ENCODE measurements at places on chromosomes 7 and 10. TPM values are rescaled to one million over a fixed set of nuclear protein-coding genes. Genes with fewer than 3 reads are reported as not detected.
A peak's percentile ranks its signal among the peaks of the same experiment; 100 is the strongest.

- H3K4me1 ChIP-seq, result no peaks in the 10 kb centered on the region
- no peak overlapping the region for H3K4me3 ChIP-seq
- H3K36me3 ChIP-seq, result no peaks in the 10 kb centered on the region
- H3K27ac ChIP-seq, result no peak overlapping the region
Observed at GRCh38 chr7:48380921-48381320, 209.7 kb downstream of the ABCA13 start.

DNA sequence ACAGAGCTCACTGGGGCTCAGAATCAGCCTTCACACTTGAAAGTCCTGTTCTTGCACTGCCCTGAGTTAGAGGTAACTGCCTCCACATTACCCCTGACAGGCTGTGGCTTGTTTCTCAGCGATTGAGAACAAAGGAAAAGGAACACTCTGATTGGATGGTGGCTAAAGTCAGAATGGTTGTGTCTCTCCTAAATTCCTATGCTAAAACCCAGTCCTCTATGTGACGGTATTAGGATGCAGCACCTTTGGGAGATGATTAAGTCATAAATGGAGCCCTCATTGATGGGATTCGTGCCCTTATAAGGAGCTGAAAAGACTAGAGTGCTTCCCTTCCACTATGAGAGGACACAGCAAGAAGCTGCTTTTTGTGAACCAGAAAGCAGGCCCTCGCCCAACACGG, 38.9 kb upstream of the DGKI start:
- no peak overlapping the region for H3K27ac ChIP-seq
- H3K36me3 ChIP-seq, result peaks cover 25% of the 10 kb centered on the region
- peaks cover 20% of the 10 kb centered on the region for H3K4me1 ChIP-seq
- H3K4me3 ChIP-seq, result no peak overlapping the region

- no peak overlapping the region for H3K27ac ChIP-seq
- H3K4me1 ChIP-seq, result peaks cover 8% of the 10 kb centered on the region
- H3K27me3 ChIP-seq, result peaks cover 6% of the 10 kb centered on the region
Observed at GRCh38 chr10:71807557-71808510, 34.5 kb upstream of the VSIR start.

DNA sequence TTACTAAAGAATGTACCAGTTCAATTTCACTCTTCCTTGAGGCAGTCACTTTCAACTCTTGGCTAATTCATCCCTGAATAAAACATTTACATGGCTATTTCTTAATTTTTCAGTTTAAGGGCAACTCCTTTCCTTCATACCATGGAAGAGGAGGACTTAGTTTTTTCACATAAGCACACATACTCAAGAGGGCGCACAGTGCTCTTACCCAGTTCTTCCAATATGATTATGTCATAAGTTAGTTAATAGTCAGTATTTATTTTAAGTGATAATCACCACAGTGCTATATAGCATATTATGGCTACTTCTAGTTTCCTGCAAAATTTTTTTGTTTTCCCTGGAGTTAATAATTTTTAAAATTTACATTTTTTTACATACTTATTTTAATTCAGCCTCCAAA, 58.6 kb downstream of the SND1 start:
- no peaks in the 10 kb centered on the region for H3K27me3 ChIP-seq
- peaks cover 54% of the 10 kb centered on the region for H3K36me3 ChIP-seq
- H3K4me1 ChIP-seq, result peaks cover 2% of the 10 kb centered on the region
- H3K27ac ChIP-seq, result no peak overlapping the region

DNA sequence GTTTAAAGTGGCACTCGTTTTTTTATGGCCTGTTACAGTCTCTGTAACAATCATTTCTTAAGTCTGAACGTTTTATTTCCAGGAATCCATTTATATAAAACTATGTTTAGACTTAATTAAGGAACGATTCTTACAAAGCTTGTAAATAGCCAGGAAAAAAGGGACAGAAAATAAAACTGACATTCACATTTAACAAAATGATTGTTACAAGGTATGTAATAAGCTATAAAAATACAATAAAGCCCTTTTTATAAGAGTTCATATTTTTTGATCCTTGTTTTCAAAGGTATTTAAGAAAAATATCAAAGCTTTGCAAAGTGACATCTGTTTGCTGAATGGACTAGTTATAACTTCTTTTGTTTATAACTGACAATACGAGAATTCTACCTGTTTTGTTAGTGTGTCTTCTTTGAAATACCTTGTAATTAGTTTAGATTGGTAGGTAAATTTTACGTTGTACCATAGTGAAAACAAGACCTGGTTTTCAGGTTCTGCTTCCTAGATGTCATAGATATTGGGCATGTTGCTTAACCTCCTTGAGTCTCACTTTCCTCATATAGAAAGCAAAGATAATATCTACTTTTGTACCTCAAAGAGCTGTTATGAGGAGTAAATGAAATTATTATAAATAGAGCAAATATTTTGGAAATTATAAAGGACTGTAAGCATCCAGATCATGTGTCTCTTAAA, 25.8 kb downstream of the BTRC start:
- no peak overlapping the region for H3K27ac ChIP-seq
- peaks cover 4% of the 10 kb centered on the region for H3K4me1 ChIP-seq
- no peak overlapping the region for H3K4me3 ChIP-seq
- no peak for DNase-seq
- peaks cover 7% of the 10 kb centered on the region for H3K36me3 ChIP-seq

- no peaks in the 10 kb centered on the region for H3K4me1 ChIP-seq
- H3K27me3 ChIP-seq, result no peaks in the 10 kb centered on the region
- H3K27ac ChIP-seq, result no peak overlapping the region
- no peak overlapping the region for H3K4me3 ChIP-seq
Observed at GRCh38 chr7:102152672-102153598, 133.7 kb upstream of the SH2B2 start.

DNA sequence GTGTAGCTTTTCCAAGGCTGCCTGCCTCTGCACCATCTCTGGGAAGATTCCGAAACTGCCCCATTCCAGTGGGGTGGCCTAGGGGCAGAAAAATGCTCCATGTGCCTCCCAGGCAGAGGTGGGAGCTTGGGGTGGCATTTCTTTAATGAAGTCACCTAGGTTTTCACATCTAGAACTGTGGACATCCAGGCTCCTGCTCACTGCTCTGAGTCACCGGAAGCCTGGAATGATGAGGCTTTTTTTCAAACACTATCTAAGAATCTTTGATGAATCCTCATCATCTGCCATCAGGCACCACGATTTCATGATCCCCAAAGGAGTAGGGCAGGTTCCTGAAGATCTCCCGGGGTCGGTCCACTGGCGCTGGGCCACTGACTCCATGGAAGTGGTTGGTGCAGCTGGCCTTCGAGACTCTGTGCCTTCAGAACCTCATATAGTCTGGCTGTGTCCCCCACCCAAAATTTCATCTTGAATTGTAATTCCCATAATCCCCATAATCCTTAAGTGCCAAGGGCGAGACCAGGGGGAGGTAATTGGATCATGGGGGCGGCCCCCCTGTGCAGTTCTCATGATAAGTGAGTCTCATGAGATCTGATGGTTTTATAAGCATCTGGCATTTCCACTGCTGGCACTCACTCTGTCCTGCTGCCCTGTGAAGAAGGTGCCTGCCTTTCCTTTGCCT, 37.1 kb downstream of the MTURN start:
- H3K27ac ChIP-seq, result no peak overlapping the region
- H3K4me1 ChIP-seq, result no peaks in the 10 kb centered on the region
- DNase-seq, result no peak
- peaks cover 2% of the 10 kb centered on the region for H3K27me3 ChIP-seq
- no peaks in the 10 kb centered on the region for H3K36me3 ChIP-seq
- no peak overlapping the region for H3K4me3 ChIP-seq

DNA sequence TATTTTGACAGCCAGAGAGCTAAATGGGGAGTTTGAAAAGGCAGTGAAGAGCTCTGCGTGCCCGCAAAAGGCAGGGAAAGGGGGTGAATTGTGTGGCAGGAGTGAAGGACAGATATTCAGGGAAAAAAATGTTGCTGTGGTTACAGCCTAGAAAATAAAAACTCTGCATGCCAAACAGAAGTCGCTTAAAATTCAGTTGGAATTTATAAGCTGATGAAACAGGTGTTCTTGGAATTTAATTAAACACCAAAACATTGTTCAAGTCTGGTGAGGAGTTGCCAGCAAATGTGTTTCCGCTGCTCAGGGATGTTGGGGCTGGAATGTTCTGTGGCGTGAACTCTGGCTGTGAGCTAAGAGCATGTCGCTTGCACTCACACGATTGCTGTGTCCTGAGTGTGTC, 169.3 kb downstream of the ADRA2A start:
- no peaks in the 10 kb centered on the region for H3K36me3 ChIP-seq
- H3K4me3 ChIP-seq, result no peak overlapping the region
- H3K4me1 ChIP-seq, result no peaks in the 10 kb centered on the region
- peaks cover 2% of the 10 kb centered on the region for H3K27me3 ChIP-seq
- DNase-seq, result no peak

GRCh38 chr7:98137826-98138151, 31.1 kb downstream of the LMTK2 start:
- no peak overlapping the region for H3K4me3 ChIP-seq
- no peak overlapping the region for H3K27ac ChIP-seq
- peaks cover 15% of the 10 kb centered on the region for H3K4me1 ChIP-seq
- H3K36me3 ChIP-seq, result peaks cover 20% of the 10 kb centered on the region

DNA sequence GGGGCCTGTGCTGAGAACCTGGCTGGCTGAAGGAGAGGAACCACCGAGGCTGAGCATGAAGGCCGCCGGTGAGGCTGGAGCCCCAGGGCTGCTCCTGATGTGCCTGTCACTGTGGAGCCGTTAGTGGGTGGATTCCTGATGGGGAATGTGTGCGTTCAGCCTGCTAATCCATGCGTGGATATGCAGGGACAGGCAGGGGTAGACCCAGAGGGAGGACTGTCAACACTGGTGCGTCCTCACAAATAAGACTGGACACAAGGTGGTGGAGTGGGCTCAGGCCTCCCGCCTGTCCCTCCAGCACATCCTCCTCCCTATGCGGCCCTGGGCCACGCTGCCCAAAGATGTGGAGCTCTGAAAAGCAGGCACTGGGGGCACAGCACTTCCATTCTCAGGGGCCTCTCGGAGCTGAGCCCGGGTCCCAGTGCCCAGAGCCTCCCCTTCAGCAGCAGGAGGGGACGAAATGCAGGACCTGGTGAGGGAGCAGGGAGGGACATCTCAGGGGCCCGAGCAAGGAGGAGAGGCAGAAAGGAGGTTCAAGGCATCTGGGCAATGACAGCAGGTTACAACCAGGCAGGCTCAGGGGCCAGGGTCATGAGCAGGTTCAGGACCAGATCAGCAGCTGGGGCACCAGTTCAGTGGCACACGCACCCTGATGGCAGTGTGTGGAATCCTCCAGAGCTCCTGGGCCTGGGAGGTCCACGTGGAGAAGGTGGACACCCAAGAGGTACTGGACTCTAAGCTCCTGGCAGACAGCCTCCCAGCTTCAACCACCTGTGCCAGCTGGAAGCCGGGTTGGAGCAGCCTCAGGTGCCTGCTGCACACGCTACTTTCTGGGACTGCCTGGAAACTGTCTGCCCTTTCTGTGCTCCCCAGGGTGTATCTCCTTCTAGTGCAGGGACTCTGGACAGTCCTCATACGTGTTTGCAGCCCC, 33.5 kb upstream of the ANTXRL start:
- H3K4me3 ChIP-seq, result no peak overlapping the region
- H3K27me3 ChIP-seq, result no peaks in the 10 kb centered on the region
- H3K36me3 ChIP-seq, result no peaks in the 10 kb centered on the region
- no peak for DNase-seq
- H3K4me1 ChIP-seq, result peaks cover 6% of the 10 kb centered on the region

- no peaks in the 10 kb centered on the region for H3K27me3 ChIP-seq
- H3K36me3 ChIP-seq, result no peaks in the 10 kb centered on the region
- DNase-seq, result no peak
- H3K27ac ChIP-seq, result no peak overlapping the region
Observed at GRCh38 chr7:93723424-93724124, 149.1 kb upstream of the CALCR start.

DNA sequence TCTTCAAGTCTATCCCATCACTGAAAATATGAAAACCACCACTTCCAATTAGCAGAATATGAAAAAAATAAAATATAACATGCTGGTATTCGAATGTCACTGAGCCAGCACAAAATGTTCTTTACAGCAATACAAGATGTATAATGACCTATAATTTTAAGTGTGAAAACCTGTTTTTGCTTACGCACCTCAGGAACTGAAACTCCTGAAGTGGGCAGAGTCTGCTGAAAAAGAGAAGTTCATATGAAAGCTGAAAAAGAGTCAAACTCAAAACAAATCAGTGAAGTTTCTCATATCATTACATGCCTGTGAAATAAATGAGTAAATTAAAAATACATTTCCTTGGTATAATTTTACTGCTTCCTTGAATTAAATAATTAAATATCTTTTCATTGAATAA, 272.5 kb downstream of the DGKB start:
- no peaks in the 10 kb centered on the region for H3K36me3 ChIP-seq
- no peak for DNase-seq

- H3K27me3 ChIP-seq, result peaks cover 60% of the 10 kb centered on the region
- H3K4me3 ChIP-seq, result peak overlapping the region; percentile 66
- H3K36me3 ChIP-seq, result no peaks in the 10 kb centered on the region
- H3K27ac ChIP-seq, result no peak overlapping the region
- H3K4me1 ChIP-seq, result peaks cover 5% of the 10 kb centered on the region
Observed at GRCh38 chr10:125158601-125159485, 1.5 kb downstream of the CTBP2 start.

- no peak overlapping the region for H3K27ac ChIP-seq
- no peaks in the 10 kb centered on the region for H3K4me1 ChIP-seq
- no peaks in the 10 kb centered on the region for H3K36me3 ChIP-seq
- no peak for DNase-seq
Observed at GRCh38 chr10:35797187-35797586, 155.1 kb upstream of the FZD8 start.

DNA sequence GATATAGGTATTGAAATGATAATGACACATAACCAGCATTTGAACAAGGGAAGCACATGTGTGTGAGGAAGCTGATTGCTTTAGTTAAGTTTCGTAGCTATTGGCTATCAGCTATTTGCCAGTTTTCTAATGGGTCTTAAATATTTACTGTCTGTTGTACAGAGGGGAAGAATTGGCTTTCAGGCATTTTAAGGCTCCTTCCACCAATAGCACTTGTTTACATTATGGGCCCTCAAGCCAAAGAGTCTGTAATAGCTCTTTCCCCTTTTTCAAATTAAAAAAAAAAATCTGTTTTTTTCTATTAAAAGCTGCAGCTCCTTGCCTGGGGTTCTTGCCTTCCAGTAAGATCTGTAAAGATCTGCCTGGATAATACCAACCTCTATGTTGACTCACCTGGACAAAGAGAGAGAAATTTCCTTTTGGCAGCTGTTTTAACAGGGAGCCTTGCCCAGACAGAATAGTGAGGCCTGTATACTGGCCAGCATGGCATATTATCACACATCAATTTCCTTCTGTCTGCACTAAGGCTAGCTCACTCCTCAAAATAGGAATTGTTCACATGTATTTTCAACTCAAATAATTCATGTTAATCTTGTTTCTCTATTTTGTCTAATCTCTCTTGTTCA, 104.7 kb upstream of the LRGUK start:
- H3K4me3 ChIP-seq, result no peak overlapping the region
- no peak for DNase-seq
- no peaks in the 10 kb centered on the region for H3K27me3 ChIP-seq
- H3K27ac ChIP-seq, result no peak overlapping the region
- no peaks in the 10 kb centered on the region for H3K36me3 ChIP-seq

Gene H2BK1
- 2.2 TPM for total RNA-seq

Gene CAPZA2
- total RNA-seq, result 131 TPM

Gene SPDYE16
- total RNA-seq, result 0.71 TPM

Gene PAX4
- total RNA-seq, result not detected

Gene HOXA5
- not detected for total RNA-seq

Gene TAS2R40
- not detected for total RNA-seq

Gene FGL2
- 10.7 TPM for total RNA-seq

Gene SPDYE18
- total RNA-seq, result 1.1 TPM

Gene UNC5B
- 0.03 TPM for total RNA-seq

Gene SPDYE1
- total RNA-seq, result 0.11 TPM
